ENCODE measurements at places on chromosomes 5 and 9. TPM values are rescaled to one million over a fixed set of nuclear protein-coding genes. Genes with fewer than 3 reads are reported as not detected.

- peak; percentile 93 for ATAC-seq
Measured at GRCh38 chr5:56350597-56351170, 117.6 kb upstream of the ANKRD55 start.

DNA sequence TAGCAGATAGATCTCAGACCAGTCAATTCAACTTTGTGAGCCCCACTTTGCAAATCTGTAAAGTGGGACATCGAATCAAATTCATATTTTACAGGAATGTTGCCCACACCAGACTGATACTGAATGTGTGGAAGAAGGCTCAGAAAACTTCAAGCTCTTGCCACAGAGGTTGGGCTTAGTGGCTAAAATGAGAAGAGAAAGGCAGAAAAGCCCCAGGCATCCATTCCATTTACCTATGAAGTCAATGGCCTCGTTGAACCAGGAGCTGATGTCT, 1.7 kb downstream of the DUSP1 start:
- ATAC-seq = no peak

DNA sequence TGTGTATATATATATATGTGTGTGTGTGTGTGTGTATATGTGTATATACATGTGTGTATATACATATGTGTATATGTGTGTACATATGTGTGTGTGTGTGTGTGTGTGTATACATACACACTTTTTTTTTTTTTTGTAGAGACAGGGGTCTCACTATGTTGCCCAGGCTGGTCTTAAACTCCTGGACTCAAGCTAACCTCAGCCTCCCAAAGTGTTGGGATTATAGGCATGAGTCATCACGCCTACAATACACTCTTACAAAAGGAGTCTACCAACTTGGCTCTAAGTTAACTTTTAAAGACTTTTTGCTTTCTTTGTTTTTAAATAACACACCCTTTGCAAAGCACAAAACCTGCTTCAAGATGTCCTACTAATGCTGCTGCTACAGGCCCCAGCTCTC, 2.1 kb downstream of the C9orf78 start:
- no peak for ATAC-seq

DNA sequence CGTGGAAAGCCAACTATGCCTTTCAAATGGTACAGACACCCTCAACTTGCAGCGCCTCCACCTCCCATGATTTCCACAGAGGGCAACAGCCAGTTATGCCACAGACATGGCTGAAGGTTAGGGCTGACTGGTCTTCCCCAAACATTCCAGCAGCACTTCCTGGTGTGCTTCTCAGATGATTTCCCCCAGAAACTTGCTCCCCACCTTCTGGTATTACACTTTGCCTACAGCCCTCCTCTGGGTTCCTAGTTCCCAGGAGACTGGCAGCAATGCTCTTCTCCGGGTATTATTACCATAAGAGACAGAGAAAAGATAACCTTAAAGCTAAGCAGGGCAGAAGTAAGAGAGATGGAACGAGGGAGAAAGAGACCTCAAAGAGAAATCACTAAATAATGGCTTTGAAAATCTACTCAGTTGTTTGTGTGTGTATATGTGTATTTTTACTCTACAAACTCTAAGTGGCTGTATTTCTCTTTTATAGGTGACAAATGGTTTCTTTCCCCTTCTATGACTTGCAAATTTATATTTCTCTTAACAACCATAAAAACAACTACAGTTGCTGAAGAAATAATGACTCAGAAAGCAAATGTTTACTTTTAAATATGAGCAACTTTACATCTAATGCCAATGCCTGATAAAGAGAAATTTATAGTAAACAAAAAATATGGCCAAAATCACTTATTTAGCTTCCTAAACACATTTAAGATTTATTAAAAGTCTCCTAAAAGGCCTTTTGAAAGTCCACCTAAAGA, 133.8 kb downstream of the PDE4D start:
- no peak for ATAC-seq

DNA sequence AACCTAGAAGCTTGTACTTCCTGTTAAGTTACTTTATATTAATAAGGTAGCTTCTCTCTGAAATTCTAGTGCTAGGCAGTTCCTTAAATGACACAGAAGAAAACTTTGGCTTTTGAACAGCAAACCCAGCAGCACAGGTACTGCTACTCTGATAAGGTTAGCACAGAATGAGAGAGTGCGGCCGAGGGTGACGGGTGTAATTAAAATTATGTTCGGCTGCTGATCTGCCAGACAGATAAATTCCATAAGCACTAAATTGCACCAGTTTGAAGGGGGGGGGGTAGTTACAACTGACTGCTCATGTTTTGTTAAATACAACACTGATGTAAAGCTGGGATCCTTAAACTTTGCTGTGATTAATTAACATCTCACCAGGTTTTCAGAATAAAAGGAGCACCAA, 475.1 kb downstream of the SPOCK1 start:
- no peak for ATAC-seq

GRCh38 chr5:175796536-175797499, 74.6 kb upstream of the CPLX2 start:
- ATAC-seq = peak; percentile 74

GRCh38 chr9:121998513-121999049, 94.5 kb downstream of the TTLL11 start:
- no peak for ATAC-seq

DNA sequence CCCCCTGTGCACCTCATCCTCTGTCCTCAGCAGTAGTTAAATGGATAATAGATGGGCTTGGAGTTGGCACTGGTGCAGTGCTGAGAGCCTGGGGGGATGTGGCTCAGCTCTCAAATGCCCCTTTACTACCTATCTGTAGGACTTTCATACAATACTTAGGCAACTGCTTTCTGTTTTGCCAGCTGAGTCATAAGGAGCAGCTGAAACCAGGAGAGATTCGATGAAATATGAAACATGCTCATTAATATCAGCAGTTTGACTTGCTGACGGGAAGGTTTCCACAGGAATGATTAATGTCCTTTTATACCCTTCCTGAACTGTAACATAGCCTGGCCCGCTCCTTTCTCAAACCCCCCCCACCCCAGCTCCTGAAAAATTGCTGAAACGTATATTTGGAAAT, 142.6 kb downstream of the SAXO1 start:
- ATAC-seq = no peak

DNA sequence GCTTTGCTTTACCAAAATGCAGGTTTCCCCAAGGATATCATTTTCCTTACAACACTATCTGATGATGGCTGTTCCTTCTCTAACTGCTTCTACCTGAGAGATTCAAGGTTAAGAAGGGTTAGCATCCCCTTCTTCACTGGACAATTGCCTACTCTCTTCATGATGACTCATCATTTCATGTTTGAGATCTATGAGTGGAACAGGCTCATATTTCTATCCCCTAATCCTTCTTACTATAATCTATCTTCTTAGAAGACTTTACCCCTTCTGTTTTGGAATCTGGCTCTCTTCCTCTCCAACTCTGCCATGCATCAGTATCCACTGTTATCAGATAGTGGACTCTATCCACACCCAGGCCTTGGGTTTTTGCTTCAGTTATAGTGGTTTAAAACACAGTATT, 54.3 kb downstream of the NR3C1 start:
- ATAC-seq = no peak

DNA sequence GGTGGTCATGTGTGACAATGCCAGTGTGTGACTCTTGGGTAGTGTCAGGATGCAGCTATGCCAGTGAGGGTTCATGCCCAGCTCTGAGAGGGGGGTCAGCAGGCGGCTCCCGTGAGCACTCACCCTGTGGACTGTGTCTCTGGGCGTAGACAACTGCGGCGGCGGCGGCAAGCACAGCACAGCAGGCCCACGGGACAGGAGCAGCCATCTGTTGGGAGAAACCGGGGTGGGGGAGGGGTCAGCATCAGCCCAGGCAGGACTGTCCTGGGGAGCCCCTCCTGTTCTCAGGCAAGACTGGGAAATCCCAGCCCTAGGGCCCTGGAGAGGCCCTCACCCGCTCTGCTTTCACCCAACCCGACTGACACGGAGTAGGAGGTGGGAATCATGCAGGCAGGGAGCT, 20.8 kb downstream of the CNTFR start:
- ATAC-seq = peak; percentile 39

GRCh38 chr9:32292611-32293010, 91.8 kb upstream of the ACO1 start:
- no peak for ATAC-seq

Gene ROR2
- 15.2 TPM for total RNA-seq

Gene TAF11L4
- not detected for total RNA-seq

Gene C8G
- total RNA-seq = not detected

Gene BSPRY
- total RNA-seq = 0.15 TPM

Gene SLC34A1
- total RNA-seq = 0.05 TPM

Data from motor neuron (in vitro differentiated cells).